ENCODE measurements at places on chromosomes 7 and 10. TPM values are rescaled to one million over a fixed set of nuclear protein-coding genes. Genes with fewer than 3 reads are reported as not detected.

GRCh38 chr10:22315455-22316285 is 518 bp upstream of the COMMD3 start:
- no peak for DNase-seq

The EPO gene
- total RNA-seq: not detected

The KLF6 gene
- total RNA-seq: 62.0 TPM

DNA sequence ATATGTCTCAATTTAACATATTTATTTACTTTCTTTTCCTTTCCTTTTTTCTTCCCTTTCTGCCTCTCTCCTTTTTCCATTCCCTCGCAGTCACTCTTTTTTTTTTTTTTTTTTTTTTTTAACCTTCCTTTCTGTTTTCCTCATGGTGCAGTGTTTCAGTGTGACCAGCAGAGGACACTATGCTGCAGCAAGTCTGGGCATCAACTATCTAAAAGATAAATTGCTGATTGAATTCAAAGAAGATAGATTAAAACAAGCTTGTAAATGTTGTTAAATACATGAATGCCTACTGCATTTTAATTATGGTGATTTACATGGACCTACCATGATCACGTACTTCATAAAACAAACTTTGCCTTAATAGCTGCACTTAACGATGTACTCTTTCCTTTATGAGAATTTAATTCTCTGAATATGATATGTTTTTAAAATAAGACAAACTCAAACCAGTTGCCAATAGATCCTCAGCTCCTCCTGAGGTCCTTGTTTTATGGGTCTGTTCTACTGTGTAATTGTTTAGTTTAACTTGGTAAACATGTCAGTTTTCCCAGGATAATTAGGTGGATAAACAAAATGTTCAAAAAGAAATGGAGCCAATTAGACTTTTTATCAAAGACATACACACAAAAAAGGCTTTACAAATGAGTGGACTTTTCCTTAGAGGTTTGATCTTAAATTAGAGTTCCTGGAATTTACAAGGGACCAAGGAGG is 101.0 kb upstream of the AGR3 start:
- no peak for DNase-seq

- no peak for DNase-seq
Measured at GRCh38 chr10:132948351-132948750, 6.0 kb upstream of the CFAP46 start.

DNA sequence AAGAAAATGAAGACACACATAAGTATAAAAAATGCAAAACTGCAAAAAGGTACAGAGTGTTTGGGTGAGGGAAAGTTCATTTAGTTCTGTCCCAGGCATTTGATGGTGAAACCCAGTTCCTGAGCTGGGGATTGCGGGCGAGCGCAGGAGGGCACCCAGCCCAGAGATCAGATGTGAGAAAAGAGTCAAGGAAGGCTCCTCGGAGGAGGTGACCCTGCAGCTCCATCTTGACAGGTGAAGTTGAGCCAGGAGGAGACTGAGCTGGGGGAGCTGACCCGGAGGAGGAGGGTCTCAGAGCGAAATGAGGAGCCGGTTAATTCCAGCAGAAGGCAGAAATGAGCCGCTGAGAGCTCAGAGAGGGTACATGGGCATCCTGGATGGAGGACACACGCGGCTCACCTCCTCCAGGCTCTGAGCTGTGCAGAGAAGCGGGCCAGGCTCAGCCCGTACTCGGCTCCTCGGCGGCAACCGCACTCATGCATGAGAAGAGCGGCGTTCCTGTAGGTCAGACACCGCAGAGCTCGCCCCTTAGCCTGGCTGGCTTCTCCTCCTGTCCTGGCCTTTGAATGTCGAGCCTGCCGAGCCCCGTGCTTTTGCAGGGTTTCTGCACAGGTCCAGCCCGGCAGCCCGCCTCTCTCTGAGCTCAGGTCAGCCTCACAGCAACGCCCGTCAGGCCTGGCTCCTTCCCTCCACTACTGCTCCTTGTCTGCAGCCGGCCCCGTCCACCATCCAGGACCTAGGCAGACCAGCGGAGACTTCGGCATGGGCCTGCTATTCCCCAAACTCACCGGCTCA is 9.5 kb upstream of the RAMP3 start:
- DNase-seq: no peak

The LIPN gene
- 0.22 TPM for total RNA-seq

DNA sequence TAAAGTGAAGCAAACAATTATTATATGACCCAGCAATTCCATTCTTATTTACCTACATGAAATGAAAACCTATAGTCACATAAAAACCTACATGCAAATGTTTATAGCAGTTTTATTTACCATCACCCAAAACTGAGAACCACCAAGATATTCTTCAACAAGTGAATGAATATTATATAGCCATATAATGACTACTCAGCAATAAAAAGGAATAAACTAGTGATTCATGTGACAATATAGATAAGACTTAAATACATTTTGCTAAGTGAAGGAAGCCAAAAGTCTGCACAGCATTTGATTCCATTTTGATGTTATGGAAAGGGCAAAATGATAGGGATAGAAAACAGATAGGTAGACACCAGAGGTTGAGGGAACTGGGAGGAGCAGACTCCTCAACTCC is 31.7 kb downstream of the PODXL start:
- DNase-seq: no peak

GRCh38 chr10:89458291-89458690 is 43.9 kb downstream of the IFIT5 start:
- DNase-seq: no peak

Data from left ventricle myocardium superior (tissue), 1 donor.